ENCODE measurements at places on chromosomes 5 and 9.

DNA sequence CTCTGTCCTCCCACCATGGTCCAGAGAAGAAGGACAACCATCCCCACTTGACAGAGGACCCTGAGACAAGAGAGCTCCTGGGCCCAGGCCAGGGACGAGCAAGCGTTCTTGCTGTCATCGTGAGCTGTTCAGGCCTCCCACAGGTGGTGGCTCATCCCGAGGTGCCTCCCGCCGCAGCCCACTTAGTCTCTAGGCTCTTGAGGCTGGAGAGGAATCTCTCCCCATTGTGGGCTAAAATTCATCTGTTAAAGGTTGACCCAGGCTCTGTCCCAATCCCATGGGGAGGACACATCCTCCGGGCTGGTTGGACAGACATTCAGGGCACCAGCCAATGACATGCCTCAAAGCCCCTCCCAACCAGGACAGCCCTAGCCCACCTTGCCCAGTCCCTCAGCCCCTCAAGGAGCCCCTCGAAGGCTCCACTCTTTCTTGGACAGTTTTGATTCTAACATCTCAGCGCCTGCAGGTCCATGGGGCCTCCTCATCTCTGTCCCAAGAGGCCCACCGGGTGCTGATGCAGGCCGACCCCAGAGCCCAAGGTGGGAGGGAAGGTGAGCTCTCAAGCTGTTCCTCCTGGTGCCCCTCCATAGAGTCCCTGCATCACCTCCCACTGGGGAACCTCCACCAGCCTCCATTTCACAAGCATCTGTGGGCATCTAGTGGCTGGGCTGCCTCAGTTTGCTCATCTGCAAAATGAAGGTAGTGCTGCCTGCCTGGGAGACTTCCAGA, 52.9 kb downstream of the BARX1 start:
- no peak for DNase-seq

- no peak for DNase-seq
Observed at GRCh38 chr5:151450605-151451004, 3.2 kb downstream of the SLC36A1 start.

GRCh38 chr9:37094751-37095150, 25.6 kb upstream of the ZCCHC7 start:
- DNase-seq = no peak

DNA sequence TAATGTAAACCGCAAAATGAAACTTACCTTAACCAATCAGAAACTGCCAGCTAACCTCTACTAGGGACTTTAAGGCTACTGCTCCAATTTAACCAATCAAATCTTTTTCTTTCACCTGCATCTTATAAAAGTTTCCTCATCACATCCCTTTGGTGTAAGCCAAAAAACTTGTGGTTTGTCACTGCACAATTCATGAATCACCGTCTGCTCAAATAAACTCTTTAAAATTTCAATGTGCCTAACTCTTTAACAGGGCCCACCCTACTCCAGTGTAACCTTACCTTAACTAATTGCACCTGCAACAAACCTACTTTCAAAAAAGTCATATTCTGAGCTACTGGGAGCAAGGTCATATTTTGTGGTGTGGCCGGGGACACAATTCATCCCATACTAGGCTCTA, 172.2 kb upstream of the GRAMD2B start:
- DNase-seq = no peak

DNA sequence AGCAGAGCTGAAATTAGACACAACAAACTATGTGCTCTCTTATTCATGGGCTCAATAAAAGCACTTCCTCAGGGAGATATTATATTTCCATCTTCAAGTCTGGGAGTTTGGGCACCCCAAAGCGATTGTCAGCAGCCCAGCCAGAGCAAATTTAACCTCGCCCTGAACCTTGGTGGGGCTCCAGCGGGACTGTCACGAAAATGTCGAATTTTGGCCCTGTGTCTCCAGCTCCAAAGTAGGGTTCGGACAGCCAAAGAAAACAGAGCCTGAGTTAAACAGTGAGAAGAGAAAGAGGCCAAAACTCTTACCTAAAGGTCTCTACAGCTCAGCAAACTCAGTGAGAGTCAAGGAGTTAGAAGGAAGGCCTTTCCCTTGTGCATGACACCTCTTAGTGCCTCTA, 432.9 kb downstream of the SPATA31D1 start:
- DNase-seq = no peak

DNA sequence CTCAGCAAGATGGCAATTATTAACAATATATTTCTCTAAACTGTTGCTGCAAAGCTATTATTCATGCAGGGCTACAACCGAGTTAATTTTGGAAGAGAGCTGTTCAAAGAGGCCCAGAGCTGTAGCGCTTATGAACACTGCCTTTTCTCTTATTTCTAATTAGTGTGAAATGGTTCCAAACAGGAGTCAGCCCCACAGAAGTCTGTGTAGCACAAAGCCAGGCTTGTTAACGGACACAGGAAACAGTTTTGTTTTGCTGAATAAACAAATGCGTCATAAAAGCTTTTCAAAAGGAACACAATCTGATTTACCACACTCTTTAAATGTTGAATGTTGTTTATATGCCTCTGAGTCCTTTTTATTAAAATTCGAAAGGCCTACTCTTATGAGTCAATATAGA, 396.5 kb downstream of the ANXA1 start:
- DNase-seq = no peak

GRCh38 chr9:69806627-69807026, 14.0 kb upstream of the CFAP95 start:
- DNase-seq = no peak

DNA sequence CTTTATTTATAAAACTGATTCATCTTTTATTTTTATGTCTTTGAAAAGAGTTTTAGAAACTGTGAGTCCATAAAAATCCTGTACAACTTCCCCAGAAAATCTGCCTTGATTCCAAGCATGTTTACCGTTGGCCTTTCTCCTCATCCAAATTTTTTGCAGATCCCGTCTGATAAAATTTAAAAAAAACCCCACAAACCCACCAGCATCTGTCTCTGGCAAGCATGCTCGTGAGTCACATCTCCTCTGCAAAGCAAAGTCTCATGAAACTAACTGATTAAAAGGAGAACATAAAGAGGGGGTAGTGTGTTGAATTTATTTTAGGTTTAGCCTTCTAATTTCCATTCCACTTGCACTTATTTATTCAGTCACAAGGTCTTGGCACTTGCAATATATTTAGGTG, 109.4 kb downstream of the MAT2B start:
- DNase-seq = peak; percentile 57

DNA sequence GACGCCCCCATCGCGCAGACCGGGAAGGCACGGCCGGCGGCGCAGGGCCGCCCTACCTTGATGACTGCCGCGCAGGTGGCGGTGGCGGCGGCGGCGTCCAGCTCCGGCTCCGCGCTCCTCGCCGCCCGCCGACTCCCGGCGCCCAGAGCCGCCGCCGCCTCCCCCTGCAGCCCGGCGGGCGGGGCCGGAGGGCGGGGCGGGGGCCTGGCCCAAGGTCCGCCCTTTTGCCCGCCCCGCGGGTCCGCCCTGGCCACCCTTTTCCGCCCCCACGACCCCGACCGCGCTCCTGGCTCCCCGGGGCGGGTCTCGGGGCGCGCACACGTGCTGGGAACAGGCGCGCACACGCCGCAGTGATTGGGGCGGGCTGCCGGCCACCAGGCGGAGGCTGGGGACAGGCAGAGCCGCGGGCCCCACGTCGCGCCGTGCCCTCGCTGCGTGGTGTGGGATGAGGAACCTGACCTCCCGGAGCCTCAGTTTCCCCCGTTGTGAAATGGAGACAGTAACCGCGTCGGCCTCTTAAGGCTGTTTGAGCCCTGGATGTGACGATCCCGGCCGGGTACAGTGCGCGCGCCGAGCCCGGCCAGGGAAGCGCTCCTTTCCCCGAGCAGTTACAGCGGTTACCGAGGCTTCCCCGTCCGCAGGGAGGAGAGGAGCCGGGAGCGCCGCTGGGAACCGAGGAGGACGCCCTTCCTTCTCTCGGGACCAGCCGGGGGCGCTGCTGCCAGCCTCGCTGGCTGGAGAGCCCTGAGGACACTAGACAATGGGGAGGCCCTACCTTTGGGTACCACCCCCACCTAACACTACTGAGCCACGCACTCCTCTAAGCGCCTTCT, at the start of gene CORO2A:
Gene CORO2A (minus strand): TSS at position 135 of the 833 bp plus-strand sequence. CDS start 34,977 bp downstream, outside the sequence.
- peak; percentile 50 for DNase-seq

DNA sequence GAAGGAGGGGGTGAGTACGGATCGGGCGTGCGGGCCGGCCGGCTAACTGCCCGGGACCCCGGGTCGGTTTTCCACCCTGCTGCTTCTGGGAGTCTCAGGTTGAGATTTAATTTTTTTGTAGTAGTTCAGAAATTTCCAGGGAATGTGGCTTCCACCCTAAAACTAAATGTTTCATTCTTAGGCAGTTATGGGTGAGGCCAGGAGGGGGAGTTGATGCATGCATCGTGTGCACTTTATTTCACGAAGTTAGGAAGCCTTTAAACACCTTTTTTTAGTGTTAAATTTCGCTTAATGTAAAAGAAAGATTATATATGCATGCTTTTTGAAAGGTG, 905 bp downstream of the CDK9 start:
- no peak for DNase-seq

DNA sequence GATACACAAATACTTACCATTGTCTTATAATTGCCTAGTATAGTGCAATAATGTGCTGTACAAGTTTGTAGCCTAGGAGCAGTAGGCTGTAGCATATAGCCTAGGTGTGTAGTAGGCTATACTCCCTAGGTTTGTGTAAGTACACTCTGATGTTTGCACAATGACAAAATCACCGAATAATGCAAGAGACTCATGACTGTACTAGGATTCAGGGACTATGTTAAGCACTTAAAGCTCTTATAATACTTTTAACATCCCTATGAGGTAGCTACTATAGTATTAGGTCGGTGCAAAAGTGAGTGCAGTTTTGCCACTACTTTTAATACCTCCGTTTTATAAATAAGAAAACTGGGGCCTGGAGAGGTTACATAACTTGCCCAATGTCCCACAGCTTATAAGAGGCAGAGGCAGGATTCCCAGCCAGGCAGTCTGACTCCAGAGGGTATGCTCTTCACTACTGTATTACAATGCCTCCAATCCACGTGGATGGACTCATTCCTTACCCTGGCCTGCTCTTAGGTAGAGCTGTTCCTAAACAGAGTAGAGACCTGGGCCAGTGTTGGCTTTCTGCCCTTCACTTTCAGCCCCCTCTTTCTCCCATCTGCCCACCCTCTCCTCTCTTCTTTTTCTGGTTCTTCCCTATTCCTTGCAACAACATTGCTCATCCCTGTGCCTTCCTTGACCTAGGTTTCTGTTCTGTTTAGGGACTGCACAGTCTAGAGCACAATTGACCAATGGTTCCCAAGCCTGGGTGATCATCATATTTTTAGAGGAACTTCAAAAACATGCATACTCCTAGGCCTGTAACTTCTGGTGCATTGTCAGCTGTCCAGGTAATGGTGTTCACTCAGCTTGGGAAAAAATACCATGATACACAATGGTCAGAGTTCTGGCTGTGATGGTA, 114.0 kb downstream of the CARTPT start:
- no peak for DNase-seq

GRCh38 chr9:89872426-89872912, 267.7 kb downstream of the GADD45G start:
- DNase-seq = no peak

DNA sequence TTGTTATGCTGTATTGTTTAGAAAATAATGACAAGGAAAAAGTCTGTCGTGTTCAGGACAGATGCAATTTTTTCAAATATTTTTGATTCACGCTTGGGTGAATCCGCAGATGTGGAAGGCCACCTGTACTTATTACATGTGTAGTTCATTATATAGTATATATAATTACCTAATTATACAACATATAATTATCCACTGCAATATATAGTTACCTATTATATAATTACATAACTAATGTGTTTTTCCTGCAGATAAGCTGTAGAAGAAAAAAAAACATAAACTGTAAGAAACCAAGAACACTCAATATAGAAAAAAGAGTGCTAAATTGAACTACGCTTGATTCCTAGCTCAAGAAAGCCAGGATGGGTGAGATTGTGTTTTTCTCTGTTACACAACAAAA, 93.6 kb upstream of the RANBP3L start:
- DNase-seq = no peak

DNA sequence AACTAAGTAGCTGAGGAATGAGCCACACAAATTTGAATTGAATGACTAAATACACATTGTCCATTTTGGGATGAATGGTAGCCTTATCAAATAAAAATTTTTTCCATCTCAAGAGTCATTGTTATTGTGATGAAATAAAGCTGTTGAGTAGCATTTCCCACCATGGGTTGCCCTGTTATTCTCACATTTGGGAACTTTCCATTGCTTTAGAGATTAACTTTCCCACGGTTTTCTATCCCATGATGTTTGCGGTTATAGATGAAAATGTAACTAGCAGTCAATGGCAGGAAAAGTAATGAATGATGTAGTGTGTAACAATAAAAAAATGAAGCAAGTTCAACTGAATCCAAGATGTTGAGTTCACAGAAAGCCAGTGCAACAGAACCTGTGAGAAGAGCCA, 59.9 kb upstream of the PLPP1 start:
- DNase-seq = peak; percentile 16

DNA sequence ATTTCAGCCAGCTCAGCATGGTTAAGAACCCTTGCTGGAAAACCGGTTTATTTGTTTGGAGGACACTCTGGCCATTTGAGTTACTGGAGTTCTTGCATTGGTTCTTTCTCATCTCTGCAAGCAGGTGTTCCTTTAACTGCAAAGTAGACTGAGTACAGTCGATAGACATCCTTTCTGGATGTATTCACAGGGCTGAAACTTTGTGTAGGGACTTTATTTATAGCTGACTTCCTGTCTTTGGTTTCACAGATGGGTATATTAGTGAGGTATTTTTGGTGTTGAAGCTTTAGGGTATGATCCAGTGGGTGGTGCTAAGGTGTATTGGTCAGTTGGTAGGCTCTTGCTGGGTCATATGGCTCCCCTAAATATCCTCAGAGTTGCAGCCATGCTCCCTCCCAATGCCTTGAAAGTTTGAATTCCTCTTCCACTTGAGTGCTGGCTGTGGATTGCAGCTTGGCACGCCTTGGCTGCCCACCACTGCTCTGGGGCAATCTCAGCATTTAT, 666.0 kb upstream of the COX7C start:
- no peak for DNase-seq

- no peak for DNase-seq
Observed at GRCh38 chr5:32022638-32023037, 151.5 kb downstream of the GOLPH3 start.

GRCh38 chr9:99350461-99350860, 128.4 kb downstream of the SEC61B start:
- DNase-seq = no peak

- DNase-seq = no peak
Observed at GRCh38 chr9:2027543-2028160, 12.5 kb downstream of the SMARCA2 start.

All from astrocyte (in vitro differentiated cells and primary cell).